ENCODE measurements at places on chromosomes 5 and 9.

- no peak for DNase-seq
Measured at GRCh38 chr9:92290785-92291429, 2.6 kb downstream of the IARS1 start.

DNA sequence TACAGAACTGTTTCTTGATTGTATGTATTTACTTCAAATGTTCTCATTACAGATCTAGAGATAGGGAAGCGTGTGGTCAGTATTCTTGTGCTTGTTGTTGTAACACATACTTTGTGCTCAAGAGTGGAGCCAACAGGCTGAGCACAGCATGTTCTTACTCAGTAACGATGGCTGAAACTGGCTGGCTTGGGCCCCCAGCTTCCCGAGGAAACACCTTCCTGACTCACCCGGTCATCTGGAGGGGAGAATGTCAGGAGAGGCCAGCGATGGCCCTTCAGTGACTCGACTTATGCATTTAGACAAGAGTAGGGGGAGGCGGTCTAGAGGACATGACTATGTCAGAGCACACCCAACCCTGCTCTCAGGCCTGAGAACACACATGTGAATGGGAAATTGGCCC, 25.6 kb downstream of the ZNF474 start:
- DNase-seq: no peak

- DNase-seq: no peak
Measured at GRCh38 chr5:155101697-155102096, 88.1 kb downstream of the KIF4B start.

DNA sequence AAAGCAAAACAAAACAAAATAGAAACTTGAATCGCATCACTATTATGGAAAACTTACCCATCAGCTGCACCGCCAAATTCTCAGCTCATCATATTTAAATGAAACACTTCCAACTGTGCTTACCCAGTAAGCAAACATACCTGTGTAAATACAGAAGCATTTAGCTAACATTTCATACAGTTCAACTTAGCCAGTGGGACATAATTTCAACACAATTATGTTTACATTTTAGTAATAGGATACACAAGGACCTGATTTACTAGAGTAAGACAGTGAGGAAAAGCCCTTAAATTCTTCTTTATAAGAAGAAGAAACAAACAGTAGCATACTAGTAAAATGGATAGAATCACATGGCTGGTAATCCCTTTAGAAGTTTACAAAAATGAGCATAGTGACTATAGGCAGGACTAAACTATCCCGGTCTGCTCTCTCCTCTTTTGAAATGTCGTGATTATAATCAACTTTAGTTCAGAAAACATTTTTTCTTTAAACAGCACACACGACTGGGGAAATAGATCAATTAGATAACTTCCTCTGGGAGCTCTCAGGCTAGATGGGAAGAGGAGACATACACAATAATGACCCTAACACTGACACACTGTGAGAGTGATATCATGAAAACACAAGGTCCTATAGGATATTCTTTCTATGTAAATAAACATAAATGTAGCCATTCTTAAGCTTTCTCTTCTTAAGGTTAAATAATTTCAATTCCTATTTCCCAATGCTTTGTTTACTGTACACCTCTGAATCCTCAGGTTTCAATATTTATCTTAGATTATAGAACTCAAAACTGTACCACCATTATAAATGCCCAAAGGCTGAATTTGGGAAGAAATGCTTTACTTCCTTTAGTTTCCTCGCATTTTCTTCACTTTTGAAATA, 15.9 kb upstream of the CDC20B start:
- DNase-seq: peak; percentile 62

DNA sequence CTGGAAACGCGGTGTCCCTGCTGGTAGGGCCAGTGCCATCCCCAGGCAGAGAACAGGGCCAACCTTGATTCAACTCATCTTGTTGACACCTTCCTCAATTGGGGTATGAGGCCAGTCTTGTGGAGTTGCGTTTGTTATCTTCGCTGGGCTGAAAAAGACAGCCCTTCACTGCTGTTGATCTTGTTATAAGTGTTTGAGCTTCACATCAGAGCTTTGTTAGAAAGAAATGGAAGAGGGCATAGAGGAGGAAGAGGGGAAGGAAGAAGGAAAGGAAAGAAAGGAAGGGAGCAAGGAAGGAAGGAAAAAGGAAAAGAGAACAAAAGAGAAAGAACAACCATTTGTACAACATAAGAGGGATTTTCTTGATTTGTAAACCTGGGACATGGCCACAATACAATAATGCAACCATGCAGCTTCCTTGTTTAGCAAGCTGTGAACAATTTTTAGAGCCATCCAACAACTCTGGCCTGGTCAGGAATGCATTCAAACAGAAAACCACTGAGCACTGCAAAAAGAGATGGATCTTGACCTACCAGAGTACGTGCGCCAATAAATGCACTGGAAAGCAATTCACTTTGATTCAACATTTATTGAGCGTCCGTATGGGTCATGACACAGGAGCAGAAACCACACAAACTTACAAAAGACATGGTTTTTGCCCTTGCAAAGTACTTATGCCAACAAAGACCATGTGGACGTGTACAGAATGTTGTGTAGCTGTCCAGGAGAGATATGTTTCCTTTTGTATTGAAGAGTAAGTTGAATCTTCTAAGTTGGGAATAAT, 152.9 kb downstream of the TLE1 start:
- no peak for DNase-seq

- no peak for DNase-seq
Measured at GRCh38 chr5:7250004-7250403, 145.9 kb upstream of the ADCY2 start.

GRCh38 chr5:74432216-74432615, 208.3 kb downstream of the ENC1 start:
- peak; percentile 3 for DNase-seq

DNA sequence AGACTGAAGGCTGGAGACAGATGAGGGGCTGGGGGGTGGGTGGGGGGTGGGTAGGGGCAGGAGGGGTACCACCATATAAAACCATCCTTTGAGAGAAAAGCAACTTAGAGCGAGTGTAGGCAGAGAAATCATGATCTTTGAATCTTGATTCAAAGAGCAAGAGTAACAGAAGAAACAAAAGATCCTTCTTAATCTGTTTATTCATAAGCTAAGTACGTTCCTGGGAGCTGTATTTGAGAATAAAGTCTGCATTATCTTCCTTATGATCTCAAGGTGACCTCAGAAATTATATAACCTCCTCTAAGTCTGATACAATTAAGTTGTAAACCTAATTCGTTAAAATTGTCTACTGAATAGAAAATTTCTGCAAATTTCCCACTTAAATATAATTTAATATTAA, 558.8 kb downstream of the NR2F1-AS1 start:
- DNase-seq: no peak

DNA sequence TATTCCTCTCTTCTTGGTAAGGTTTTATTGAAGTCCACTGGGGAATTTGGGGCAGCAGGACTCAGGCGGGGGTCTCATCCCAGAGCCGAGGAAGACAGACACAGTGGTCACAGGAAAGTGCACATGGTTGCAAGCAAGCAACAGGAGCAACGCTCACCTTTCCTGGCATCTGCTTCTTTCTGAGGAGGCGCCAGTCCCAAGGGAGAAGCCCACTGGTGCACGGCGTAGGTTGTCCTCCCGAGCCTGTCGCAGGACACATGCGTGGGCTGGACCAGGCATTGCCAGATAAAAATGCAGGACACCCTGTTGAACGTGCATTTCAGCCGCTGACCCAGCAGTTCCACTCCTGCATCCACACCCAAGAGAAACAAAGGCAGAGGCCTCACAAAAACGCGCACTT, 72.4 kb upstream of the OLFM1 start:
- DNase-seq: no peak

DNA sequence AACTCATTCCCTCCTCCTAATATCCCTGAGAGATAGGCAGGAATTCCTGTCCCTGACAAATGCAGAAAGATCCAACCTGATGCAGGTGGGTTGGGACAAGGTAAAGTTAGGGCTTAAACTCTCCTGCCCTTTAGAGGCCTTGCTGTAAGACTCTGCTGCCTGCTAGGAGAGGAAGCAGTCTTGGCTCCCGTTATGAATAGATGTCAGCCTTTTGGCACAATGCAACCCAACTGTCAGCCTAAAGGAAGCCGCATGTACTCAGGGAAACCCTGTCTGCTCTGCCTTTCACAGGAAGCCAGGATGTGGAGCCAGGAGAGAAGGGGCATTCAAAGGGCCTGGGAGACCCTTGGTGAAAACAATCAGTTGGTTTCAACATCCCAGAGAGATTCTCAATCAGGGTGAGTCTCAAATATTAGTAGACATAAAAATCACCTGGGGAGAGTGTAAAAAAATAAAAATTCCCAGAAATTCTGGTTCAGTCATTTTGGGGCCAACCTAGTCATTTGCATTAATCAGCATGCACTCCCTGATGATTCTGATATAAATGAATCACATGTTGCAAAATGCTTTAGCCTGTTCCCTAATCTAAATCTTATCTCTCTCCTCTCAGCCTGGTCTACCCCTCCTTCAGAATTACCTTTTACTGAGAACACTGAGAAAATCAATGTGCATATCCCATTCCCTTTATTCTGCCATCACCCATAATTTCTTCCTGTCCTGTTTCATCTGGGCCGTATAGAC, 136.2 kb upstream of the TRIM32 start:
- DNase-seq: no peak

DNA sequence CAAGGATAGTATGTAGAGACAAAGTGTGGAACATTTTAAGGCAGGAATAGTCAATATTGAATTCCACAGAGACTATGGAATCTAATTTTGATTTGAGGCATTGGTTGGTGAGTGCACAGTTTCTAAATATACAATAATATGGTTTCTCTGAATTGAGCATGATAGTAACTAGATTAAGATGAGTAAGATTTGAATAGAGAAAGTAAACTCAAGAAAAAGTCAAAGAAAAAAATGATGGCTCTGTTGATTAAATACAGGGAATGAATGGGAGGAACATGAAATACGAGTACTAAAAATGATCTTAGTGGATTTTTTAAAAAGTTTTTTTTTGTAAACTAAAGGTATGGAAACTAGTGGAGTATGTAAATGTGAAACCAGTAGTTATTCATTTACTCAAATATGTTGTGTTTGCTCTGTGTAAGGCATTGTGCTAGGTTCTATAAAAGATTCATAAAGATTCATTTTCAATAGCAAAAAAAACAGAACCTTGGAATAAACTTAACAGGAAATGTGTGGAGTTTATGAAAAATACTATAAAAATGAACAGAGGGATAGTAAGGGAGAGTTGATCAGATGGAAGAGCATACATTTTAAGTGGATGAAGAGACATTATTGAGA, 101.2 kb downstream of the ZCCHC7 start:
- DNase-seq: no peak

DNA sequence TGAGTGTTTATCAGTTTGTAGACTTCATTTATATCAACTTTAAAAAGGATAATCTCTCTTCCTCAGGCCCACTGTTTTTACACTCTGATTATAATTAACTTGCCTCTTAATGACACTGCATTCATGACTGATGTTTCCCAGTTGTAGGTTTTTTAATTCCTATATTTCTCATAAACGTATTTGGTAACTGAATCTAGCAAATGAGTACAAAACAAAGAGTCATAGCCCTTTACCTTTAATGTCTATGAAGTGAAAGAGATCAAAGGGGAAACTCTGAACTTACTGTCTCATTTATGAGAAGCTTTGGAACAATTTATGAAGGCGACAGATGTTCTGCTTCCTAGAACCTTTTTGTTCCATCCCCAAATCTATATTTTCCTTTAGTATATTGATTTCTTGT, 56.6 kb upstream of the ABCA1 start:
- DNase-seq: no peak

DNA sequence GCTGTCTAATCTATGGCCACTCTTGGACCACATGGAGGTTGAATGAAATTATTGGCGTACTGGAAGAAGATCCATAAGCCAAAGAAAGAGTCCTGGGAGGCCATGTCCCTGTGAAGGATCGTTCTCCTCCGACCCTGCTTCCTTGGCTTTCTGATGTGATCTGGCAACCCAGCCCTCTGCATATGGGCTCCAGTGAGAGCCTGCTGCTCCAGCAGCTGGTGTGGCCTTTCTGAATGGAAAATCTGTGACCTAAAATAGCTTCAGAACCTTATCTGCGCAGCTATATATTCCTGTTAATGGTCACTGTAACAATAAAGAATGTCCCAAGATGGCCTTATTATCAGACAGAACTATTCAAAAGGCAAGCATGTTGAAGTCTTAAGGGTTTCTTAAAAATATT, 40.2 kb upstream of the PHF2 start:
- DNase-seq: no peak

DNA sequence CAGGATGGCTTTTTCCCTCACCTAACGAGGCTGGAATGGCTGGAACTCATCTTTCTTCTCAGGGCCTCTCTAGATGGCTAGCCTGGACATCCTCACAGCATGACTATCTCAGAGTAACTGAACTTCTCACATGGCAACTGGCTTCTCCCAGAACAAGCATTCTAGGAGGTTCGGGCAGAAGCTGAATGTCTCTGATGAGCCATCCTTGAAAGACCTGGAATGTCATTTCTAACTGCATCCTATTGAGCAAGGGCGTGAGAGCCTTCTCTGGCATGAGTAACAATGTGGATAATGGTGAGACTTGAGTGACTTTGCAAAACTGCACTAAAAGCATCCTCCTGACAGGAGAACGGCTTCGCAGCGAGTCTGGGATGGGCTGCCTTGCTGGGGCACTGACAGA, 487.7 kb downstream of the MAT2B start:
- no peak for DNase-seq

GRCh38 chr9:86079421-86079831, 19.9 kb downstream of the GOLM1 start:
- DNase-seq: no peak

DNA sequence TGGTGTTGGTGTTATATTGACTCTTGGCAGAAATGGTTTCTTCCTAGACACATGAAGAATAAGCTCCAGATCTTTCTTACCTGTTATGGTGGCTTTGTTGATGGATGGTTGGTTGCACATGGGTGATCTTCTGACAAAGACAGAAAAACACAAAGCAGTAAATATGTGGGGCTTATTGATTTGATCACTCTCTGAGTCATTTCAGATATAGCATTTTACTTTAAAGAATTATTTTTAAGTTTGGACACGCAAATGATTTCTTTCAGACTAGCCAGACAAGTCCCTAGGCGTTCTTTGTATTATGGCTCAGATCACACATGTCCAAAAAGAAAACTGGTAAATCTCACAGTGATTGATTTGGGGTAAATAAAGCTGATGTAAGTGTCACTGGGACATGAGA, 597.6 kb downstream of the RAB3C start:
- DNase-seq: no peak

DNA sequence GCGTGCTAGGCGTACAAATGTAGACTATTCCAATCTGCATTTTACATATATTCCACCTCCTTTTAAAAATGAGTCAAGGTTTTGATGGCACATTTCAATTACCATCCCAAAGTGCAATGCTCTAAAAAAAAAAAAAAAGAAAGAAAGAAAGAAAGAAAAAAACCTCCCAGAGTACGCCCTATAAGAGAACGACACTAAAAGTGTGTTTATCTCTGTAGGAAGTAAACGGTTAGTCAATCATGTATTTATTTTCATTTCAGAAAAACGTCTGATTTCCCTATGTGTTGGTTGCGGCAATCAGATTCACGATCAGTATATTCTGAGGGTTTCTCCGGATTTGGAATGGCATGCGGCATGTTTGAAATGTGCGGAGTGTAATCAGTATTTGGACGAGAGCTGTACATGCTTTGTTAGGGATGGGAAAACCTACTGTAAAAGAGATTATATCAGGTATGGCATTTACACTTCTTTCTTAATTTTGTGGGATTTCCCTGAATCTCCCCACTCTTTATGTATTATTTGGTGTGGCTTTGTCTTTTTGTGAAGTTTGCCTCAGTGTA, 1.1 kb downstream of the ISL1 start:
- no peak for DNase-seq
